Kidney (tissue), 22 donors: ENCODE measurements at places on chromosomes 12 and 14. TPM values are rescaled to one million over a fixed set of nuclear protein-coding genes. Genes with fewer than 3 reads are reported as not detected.

GLI1 gene
- 2.8 TPM for total RNA-seq

SVOP gene
- not detected for total RNA-seq

KLRG1 gene
- 7.7 TPM for total RNA-seq

LGALS3 gene
- 235 TPM for total RNA-seq

PRB2 gene
- total RNA-seq, result not detected
